ENCODE measurements at places on chromosomes 4 and X.

GRCh38 chr4:34200535-34200934 lies 2043.8 kb downstream of the ARAP2 start:
- DNase-seq, result no peak

GRCh38 chrX:21014326-21014725 lies 359.9 kb upstream of the CNKSR2 start:
- DNase-seq, result no peak

- DNase-seq, result no peak
These were observed 11.7 kb upstream of the STATH start for GRCh38 chr4:69984030-69984443.

DNA sequence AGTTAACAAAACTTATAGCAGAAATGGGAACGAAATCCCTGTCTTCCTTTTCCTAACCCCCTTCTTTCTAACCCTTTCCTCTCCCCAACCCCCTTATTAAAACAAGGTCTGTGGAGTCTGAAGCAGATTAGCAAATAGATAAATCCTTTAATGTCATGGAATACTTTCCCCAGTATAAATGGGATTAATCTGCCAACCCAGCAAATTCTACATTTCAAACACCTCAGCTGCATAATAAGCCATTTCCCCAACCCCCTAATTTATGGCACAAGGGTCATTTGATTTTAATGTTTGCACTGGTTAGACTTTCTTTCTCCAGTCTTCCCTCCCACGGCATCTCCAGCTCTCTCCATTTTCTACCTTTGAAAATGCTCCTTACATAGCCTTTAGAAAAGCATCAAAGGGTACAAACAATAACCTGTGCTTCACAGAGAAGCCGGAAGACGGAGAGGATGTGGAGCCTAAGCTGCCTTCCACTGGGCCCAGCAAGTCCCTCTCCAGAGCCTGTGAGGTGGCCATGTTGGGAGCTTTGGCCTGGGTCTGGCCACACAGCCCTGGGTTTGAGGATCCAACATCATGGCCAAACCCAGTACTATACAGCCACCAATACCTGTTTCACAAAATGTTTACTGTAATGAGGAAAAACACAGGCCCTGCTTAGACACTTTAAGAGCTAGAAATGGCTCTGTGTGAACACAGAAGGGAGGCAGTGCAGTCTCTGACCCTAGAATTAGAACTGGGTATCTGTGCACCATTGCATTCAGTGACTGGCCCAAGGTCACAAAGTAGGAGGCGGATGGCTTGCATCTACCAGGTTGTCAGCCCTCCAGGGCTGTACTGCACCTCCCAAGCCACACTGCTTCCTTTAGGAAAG lies 56.9 kb upstream of the SPRY1 start:
- no peak for DNase-seq

DNA sequence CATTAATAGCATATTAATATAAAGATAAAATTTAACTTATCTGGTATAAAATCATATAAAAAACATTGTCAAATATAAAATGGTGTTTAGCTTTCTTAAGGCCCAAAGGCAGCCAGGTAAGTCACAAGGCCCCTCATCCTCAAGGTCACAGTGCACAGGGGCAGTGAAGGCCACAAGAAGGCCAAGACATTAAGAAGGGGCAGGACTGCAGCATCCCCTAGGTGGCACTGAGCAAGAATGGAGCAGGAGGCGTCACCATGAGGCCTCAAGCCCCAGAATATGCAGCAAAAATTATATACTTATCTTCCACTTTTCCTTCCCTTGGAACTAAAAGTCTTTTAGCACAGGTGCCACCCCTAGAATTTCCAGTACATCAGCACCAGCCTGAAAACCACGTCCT lies 49.5 kb upstream of the MAGEA8 start:
- DNase-seq, result no peak

DNA sequence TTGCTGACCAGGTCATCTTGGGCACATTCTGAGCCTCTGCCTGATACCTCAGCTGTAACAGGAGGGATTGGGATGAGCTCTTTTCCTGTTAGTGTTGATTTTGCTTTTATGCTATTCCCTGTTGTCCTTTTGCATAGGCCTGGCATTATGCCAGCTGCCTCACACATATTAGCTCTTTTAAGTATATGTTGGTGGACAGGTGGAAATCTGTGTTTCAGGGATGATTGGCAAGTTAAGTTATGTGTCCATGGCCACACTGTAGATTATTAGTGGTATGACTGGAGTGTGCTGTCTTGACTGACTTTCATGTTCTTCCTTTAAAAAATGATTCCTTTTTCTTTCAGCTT lies 28.9 kb downstream of the NSD2 start:
- no peak for DNase-seq

DNA sequence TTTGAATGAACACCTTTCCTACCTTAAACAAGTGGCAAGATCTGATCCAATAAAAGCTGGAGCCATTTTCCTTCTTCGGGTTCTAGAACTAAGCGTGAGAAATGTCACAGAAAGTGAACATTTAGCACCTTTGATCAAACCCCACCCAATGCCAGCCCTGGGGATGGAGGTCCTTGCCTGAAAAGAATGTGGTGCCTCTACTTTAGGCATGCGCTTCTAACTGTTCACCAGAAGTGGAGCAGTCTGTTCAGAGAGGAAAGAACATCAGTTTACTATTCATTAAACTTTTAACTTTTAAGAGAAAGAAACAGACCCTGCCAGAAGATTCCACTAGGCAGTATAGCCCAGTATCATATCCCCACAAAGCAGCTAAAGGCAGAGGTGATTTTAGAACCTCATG lies 75.9 kb downstream of the INTS12 start:
- no peak for DNase-seq

Measured in CD8-positive, alpha-beta T cell (primary cell).